ENCODE measurements at places on chromosomes 2 and 18.

DNA sequence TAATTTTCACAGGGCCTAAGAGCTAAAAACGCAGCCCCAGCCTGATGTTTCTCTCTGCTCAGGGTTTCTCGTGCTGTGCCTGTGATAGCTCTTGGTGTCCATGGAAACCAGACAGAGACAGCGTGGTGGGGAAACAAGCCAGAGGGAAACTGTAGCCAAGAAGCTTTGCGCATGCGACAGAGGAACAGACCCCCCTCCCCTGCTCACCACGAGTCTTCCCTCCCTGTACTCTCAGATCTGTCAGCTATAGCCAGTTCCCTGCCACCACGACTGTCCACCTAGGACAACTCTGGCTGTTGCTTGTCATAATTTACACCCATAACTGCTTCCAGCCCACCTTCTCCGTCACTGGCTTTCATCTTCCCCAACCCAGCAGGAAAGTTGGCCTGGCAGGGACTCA lies 13.2 kb upstream of the DNAJC27 start:
- DNase-seq: peak; percentile 69

GRCh38 chr2:186891185-186891621 lies 42.2 kb upstream of the ZSWIM2 start:
- no peak for DNase-seq

GRCh38 chr18:29191263-29191662 lies 1014.3 kb upstream of the CDH2 start:
- no peak for DNase-seq

DNA sequence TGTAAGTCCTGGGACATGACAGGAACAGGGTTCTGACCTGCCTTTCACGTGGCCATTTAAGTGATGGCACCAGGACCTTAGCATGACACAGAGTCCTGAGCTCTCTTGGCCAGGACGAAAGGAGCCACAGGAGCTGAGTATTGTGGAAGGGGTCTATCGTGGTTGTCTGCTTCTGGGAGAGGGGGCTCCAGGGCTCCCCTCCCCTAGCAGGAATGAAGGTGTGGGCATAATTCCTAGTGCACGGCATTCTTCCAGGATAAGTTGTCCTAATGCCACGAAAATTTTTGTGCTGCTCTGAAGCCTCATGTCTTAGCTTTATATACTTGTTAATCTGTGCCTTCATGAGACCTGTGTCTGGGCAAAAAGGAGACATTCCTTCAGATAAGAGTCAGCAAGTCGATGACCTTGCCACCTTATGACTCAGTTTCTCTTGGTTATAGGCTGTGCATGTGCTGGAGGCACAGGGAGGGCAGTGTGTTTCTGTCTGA lies 17.1 kb downstream of the GATA6 start:
- DNase-seq: no peak

DNA sequence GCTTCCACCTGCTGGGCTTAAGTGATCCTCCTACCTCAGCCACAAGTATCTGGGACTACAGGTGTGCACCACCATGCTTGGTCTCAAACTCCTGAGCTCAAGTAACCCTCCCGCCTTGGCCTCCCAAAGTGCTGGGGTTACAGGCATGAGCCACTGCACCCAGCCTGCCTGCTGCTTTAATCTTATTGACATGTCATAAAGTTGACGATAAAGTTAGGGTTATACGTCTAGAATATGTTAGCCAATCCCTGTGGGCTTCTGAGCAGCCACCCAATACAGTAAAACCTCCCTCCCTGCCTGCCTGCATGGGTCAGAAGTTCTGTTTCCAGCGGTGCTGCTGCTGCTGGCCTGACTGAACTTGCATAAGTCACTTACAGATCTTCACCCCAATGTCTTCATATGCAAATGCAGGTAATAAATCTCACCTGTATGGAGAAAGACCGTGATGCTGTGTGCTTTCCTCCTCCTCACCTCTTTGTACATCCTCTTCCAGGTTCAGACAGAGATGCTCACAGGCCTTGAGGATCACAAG lies 30.1 kb downstream of the TGIF1 start:
- no peak for DNase-seq

DNA sequence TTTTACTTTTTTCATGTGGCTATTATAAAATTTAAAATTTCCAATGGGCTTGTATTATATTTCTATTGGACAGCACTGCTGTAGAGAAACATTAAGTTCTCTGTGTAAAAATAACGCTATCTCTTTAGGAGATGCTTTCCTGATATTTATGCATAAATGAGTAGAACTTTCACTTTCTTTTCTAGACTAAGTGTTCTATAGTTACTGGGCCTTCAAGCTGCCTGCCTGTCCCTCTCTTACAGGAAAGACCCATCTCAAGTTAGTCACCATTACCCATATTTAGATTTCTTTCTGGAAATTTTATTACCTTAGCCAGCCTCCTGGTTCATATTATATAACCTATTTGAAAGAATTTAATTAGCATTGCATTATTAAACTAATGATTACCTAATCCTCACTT lies 4.8 kb downstream of the ITGA4 start:
- DNase-seq: no peak

GRCh38 chr18:56632070-56633022 lies 6.0 kb downstream of the TXNL1 start:
- DNase-seq: no peak

DNA sequence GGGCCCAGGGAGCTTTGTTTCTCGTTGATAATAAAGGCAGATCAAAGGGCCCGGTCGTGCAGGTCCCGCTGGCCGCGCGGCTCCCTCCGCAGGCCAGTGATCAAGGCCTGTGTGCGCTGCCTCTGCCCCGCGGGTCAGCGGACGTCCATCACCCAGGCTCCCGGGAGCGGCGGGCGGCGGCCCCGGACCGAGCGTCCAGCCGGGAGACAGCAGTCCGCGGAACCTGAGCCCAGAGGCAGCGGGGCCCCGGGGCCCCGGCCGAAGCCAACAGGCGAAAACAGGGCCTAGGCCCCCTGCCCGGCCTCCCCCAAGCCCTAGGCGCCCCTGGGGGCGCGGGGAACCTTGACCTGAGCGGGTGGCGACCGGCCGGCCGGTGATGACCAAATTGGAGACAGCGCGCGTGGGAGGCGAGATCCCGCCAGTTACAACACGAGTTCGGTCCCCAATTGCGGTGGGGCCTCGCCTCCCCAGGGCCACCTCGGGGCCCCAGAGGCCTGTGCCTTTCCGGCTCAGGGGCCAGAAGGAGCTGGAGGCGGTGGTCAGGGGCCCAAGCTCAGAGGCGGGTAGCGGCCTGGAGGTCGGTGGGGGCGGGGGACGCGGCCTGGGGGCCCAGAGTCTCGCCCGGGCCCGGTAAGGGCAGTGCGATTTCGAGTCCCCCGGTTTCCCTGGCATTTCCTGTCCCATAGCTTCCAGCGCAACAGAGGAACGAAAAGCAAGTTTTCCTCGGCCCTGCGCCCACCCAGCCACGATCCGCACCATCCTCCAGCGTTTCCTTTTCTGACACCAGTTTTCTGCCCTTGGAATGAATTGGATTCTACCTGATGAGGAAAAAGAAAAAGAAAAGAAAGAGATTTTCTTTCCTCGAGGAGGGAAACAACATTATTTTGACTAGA lies 5.9 kb downstream of the SP9 start:
- DNase-seq: no peak

DNA sequence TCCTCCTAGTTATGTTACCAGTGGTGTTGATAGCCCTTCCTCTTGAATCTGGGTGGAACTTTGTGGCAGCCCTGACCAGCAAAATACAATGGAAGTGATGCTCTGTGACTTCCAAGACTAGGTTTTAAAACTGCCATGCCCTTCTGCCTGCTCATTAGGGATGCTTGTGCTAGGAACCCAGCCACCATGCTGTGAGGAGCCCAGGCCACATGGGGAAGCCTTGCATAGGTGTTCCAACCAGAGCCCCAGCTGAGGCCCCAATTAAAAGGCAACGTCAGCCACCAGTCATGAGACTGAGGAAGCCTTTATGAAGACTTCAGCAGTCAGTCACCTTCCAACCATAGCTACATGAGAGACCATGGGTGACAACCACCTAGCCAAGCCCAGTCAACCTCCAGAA lies 14.0 kb upstream of the MAPRE2 start:
- no peak for DNase-seq

DNA sequence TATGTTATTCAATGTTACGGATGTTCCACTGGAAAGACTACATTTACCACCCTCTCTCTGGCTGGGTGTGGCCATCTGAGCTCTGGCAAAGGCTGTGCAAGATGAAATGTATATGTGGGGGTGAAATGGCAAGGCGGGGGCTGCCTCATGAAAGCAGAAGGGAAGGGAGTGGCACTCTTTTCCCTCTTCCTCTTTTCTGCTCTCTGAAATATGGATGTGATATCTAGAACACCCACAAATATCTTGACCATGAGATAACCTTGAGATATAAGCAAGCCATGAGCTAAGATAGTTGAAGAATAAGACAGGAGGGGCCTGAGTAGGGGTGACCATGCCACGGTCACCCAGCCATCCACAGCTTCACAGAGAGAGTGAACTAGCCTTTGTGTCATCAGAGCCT lies 367.8 kb upstream of the ID2 start:
- no peak for DNase-seq

- DNase-seq: no peak
These were observed 1348.6 kb upstream of the ACVR2A start for GRCh38 chr2:146496248-146496647.

GRCh38 chr2:197453914-197454398 lies 604 bp downstream of the COQ10B start:
- DNase-seq: no peak

DNA sequence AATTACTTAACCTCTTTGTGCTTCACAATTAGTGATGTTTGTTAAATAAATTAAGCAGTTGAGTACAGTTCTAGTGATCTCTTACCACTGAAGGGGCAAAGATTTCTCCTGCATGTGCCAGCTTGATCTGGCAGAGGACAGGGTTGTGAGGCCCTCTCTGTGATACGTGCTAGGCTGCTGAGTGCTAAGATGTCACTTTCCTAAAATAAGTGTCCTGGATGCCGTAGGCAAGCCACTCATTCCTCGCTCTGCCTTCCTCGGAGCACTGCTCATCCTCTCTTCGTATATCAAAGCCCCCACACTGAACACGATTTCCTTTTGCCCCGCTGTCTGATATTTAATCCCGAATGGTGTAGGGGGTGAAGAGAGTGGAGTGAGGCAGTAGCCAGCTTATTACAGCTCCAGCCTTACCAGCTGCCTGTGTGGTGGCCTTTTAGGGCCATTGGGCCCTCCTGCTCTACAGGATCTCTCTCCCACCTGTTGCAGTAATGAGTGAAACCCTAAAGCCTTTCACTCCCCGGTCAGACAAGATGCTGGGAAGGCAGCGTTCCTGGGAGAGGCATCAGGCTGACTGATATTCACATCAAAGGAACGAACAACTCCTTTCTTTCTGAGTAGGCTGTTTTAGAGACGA lies 40.5 kb downstream of the PTPRM start:
- DNase-seq: no peak
